ENCODE measurements at places on chromosomes 16 and 17.

DNA sequence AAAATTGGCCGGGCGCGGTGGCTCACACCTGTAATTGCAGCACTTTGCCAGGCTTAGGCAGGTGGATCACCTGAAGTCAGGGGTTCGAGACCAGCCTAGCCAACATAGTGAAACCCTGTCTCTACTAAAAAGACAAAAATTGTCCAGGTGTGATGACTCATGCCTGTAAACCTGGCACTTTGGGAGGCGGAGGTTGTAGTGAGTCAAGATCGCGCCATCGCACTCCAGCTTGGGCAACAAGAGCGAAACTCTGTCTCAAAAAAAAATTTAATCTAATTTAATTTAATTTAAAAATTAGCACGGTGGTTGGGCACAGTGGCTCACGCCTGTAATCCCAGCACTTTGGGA lies 1.6 kb upstream of the HBQ1 start:
- no peak for DNase-seq

DNA sequence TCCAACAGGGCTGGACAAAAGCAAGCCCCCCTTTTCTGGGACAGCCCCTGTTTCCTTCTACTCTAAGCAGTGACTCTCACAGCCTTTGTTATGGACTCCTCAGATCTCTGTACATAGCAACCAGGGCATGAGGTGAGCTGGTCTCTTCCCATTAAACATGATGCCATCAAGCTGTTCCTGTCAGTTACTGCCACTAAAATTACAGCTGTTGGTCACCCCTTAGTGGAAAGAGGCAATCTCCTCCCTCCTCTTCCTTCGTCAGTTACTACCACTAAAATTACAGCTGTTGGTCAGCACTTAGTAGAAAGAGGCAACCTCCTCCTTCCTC lies 95.2 kb upstream of the SMIM36 start:
- no peak for DNase-seq

DNA sequence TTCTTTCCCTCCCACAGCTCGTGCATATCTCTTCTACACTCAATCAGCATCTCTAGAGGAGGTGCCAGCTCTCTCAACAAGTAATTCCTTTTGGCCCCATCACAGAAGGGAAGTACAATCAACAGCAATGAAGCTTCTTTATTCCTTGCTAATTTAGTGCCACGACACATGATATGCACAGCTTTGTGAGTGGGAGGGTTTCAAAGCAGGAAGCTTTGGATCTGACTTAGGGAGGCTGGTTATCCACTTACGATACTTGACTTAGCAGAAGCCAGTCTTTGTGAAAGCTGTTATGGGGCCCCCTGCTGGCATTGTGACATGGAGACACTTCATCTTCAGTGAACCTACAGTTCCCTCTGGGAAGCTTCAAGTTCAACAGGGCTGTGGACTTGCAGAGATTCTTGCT lies 81.0 kb downstream of the TMEM100 start:
- DNase-seq: peak; percentile 15

DNA sequence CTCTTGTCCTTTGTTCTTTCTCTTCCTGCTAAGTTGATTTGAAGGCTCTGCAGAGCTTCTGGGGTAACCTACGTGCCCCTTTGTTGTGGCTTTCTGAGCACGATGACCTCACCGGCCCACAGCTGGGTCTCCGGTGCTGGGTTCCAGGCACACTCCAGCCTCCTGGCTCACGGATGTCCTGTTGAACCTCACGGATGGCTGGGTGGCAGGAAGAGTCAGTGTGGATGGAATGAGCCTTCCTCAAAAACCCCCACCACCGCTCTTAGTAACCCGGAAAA lies 116.0 kb downstream of the SOCS1 start:
- no peak for DNase-seq

DNA sequence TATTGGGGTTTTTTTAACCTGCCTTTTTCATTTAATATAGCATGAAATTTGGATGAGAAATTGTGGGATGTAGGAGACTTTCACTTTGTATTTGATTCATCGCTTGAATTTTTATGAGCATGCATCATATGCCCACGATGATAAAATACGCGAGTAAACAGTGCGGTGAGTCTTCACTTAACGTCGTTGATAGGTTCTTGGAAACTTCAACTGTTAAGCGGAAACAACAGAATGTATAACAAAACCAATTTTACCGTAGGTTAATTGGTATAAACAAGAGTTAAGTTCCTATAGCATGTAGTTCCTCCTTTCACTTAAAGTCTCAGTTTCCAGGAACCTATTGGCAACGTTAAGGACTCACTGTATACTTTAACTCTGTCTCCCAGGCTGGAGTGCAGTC lies 28.7 kb downstream of the MMP15 start:
- no peak for DNase-seq

DNA sequence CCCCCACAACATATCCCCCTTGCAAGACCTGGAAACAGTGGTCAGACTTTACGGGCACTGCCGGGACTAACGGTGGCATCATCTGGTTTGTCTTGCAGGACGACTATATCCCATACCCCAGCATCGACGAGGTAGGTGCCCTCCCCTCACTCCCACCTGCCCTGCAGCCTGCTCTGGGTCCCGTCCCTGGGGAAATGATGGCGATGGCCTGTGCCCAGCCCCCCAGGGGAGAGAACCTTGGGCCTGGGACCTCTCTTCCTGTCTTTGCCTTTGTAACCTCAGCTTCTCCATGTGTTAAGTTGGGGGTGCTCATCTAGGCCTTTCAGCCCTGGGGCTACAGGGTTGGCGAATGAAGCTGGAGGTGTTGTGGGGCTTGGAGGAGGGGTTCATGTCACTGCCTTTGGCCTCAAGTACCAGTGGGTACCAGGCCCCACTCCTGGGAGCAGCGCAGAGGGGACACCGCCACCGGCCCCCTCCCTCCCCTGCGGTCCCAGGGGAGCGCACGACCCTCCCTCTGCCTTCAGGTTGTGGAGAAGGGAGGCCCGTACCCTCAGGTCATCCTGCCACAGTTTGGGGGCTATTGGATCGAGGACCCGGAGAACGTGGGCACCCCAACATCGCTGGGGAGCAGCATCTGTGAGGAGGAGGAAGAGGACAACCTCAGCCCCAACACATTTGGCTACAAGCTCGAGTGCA lies 99.9 kb downstream of the OR1D5 start:
- no peak for DNase-seq
